ENCODE measurements at places on chromosomes 4 and X.

DNA sequence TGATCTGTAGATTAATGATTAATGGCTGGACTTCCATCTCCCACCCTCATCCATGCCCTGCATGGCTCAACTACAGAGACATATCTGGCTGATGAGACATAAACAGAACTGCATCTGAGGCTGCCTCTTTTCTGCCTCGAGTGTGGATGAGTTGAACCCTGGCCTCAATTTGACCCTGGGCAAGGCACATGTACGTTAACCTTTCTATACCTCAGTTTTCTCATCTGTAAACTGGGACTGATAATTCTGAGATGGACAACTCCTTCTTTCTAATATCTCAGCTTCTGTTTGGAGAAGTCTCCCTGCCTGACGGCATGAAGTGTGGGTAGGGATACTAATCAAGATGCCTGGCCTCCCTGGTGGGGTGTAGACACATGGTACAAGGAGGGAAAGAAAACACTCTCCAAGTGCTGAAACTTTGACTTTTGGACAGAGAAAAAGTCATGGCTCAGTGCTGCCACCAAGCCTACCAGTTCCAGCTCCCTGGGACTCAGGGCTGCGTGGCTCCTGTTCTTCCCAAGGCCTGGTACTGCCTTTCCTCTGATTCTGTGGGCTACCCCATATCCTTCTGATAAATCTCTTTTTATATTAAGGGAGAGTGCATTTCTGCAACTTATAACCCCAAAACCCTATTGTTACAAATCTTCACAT lies 64.4 kb downstream of the HAUS3 start:
- no peak for DNase-seq

DNA sequence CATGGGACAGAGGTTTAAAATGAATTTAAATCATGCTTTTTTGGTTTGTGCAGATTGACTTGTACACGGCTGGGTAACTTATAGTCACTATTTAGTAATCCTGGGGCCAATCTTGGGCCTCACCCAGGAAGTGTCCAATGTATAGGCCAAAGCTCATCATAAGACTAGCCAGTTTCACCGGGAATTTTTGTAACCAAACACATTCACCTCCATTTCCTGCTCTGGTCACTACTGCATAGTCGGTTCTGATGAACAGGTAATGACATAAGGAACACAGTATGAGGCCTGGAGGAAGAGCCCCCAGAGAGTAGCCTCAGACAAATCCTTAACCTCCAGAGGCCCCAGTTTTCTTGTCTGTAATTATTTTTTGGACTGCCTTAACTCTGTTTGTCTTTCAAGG lies 81.9 kb downstream of the HPRT1 start:
- no peak for DNase-seq

DNA sequence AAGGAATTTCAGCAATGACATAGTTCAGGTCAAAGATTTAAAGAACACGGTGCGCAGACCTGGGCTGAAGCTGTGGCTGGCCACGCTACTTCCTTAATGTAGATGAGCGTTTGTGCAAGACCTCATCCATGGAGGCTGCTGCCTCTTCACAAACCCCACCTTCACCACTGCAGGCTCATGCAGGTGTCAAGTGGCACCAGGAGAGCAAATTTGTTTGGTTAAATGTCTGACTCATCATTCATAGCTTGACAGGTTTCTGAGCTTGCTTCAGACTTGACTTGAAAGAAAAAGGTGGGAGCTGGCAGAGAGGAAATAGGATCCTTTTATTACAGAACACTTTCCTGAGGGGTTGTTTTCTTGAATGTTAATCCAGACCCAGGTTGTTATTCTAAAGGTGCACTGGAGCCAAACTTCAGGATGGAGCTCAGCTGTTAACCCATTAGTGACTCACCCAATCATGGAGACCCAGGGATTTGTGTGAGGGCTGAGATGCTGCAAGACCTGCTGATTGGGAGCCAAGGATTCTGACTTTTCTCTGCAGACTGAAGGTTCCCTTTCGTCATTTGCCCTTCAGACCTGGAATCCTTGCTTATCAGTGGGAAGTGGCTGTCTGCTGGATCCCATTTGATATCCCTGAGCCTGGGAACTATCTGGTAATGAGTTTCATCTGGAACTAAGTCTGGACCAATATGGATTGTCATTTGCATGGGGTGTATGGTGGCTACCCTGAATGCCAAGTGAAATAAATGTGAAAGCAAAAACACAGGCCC lies 315.3 kb downstream of the PTTG2 start:
- DNase-seq, result no peak

GRCh38 chr4:112361181-112361791 lies 64.1 kb downstream of the ALPK1 start:
- DNase-seq, result no peak

- no peak for DNase-seq
These were observed 80.1 kb downstream of the SLC30A9 start for GRCh38 chr4:42070463-42070862.

DNA sequence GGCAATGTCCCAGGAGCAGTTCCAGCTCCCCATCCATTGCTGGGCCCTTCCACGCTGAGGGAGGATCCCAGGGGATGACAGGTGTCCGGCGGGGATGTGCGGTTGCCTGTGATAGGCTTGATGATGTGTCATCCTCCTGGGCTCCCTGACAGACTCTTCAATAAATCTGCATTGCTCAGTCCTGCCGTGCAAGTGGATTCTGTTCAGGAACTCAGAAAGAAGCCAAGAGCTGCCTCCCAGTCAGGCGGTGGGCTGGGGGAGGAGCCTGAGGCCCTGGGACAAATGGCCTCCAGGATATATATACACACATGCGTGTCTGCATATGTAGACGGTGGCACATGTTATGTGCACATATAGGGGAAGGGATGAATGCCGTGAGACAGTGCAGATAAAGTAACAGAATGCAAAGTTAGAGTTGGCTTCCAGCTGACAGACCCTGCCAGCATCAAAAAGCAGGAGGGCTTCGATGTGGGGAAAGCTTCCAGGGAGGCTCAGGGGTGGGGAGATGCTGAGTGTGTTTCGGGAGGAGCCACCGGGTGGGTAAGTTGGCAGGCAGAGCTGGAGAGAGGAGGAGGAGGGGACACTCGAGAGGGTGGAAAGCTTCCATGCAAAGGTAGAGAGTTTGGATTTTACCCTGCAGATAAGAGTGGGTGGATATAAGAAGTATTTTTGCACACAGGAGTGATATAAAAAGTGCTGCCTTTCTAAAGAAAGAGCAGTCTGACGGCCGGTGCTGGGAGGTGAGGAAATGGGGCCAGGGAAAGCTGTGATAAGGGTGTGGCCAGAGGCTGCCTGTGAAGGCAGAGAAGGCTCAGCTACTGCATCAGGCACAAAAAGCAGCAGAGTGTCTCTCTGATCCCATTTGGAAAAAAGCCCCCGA lies 28.5 kb upstream of the CRMP1 start:
- no peak for DNase-seq

DNA sequence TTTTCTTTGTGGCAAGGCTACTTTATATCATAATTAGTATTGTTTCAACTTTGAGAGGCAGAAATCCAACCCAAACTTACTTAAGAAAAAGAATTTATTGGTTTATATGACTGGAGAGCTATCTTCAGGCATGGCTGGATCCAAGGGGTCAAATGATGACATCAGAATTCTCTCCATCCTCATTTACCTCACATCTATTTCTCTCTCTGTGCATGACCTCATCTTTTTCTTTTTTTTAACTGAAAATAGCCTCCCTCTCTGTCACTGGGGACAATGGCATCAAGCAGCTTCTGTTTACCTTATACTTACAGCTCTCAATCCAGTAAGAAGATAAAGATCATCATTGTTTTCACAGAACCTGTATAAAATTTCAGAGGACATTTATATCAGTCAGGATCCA lies 12.0 kb upstream of the EXOC1L start:
- no peak for DNase-seq

DNA sequence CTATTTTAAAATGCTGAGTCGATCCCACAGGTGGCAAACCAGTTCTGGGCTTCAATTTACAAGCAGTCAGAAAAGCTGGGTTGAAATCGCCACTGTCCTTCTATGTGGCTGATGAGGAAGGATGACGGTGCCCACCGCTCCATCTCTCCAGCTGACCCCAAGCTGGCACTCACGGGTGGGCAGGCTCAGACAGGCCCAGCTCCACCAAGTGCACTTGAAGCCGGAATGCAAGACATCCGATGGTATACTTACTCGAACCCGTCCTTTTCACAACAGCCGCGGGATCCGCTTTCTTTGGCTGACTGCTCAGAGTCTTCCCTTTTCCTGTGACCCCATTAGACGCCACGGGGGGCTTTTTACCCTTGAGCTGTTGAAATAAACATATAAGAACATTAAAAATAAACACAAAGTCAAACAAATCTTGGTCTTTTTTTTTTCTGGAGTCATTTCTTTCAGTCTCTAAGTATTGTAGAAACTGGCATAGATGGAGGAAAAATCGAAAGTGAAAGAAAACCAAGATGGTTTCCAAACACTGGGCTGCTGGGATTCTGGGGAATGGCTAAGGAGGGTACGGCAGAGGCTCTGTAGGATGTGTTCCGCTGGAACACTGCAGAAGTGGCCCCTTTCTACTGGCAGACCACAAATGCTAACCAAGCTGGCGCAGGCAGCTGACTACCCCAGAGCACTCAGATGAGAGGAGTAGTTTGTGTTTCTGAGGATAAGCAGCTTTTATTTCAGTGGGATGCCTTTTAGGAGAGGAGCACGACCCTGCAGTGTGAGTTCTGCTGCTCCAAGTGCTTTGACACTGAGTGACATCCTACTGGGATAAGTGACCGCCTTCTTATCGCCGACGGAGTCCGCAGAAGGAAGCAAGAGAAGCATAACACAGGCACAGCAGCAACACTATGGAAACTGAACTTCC lies 160.9 kb downstream of the AFAP1 start:
- DNase-seq, result no peak

DNA sequence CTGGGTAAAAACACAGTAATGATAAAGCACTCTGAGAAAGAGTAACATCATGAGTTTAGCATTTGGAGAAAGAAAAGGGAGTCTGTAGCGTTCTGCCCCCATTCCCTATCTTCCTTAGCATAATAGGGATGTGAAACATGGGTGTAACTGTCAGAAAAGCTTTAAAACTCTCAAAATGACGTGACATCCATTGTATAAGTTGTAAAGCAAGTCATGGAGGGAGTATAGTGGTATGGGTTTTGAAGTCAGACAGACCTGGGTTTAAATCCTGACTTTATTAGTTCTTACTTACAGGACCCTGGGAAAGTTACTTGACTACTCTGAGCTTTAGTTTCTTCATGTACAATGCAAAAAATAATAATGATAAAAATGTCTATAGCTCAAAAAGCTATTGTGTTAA lies 17.1 kb downstream of the FBXO8 start:
- DNase-seq, result no peak

GRCh38 chr4:89119836-89120235 lies 8.5 kb downstream of the TIGD2 start:
- no peak for DNase-seq

- no peak for DNase-seq
These were observed 135.3 kb downstream of the CPZ start for GRCh38 chr4:8727546-8728510.

- DNase-seq, result no peak
These were observed 238.1 kb downstream of the FBXO8 start for GRCh38 chr4:174045381-174045780.

Measured in activated CD4-positive, alpha-beta T cell treated with anti-CD3 and anti-CD28 coated beads for 24 hours (primary cell).